Peyer's patch (tissue), 4 donors: ENCODE measurements at places on chromosomes 6 and 20. TPM values are rescaled to one million over a fixed set of nuclear protein-coding genes. Genes with fewer than 3 reads are reported as not detected.

HSF2 gene
- total RNA-seq, result 21.5 TPM

IL17F gene
- not detected for total RNA-seq

- H3K27ac ChIP-seq, result no peak overlapping the region
- H3K27me3 ChIP-seq, result no peaks in the 10 kb centered on the region
- no peak overlapping the region for H3K4me3 ChIP-seq
- DNase-seq, result no peak
- no peaks in the 10 kb centered on the region for H3K36me3 ChIP-seq
Observed at GRCh38 chr6:77038807-77039206, 424.5 kb downstream of the HTR1B start.

DNA sequence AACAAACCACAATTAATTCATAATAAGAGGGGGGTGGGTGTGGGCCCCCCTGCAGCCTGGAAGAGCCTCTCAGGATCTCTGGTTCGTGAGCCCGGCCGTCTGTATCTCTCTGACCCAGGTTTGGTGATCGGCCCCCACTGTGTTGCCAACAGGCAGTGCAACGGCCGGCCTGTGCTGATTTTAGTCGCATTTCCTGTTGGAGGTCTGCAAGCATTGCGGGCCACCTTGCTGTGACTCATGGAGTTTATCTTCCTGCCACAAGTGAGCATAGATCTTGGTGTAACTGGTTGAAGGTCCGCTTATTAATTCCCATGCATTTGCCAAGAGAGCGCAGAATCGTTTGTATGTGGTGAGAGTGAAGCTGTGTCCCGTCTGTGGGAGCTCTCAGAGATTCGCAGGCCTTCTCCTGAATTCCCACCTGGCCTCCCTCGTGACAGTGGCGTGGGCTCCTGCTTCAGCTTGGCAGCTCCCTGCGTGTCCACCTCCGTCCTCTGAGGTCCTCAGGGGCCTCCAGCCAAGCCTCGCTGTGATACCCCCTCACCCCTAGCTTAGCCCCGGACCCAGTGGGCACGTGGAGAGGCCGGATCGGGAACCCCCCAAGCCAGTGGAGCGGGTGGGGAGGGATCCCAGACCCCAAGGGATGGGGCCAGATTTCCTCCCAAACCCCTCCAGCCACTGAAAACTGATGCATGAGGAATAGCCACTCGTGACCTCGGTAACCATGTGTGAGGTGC lies 269.8 kb downstream of the CDH4 start:
- H3K4me3 ChIP-seq, result no peak overlapping the region
- no peaks in the 10 kb centered on the region for H3K4me1 ChIP-seq
- no peaks in the 10 kb centered on the region for H3K36me3 ChIP-seq
- no peak overlapping the region for H3K27ac ChIP-seq
- H3K27me3 ChIP-seq, result no peaks in the 10 kb centered on the region
- no peak for DNase-seq

DNA sequence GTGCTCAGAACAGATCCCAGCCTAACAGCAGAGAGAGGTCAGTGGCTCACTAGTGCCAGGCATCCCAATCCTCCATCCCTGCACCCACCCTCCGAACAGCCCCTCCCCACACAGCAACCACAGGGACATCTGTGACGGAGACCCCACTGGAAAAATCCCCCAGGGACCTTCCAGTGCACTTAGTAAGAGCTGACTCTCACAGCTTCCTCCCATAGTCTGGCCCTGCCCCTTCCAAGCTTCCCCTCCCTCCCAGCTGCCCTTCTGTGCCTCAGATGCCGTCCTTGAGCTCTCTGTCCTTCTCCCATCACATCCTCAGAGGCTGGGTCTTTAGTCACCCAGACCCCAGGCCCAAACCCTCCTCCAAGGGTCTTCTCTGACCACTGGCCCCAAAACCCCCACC lies 9.7 kb upstream of the THBS2 start:
- no peak overlapping the region for H3K4me3 ChIP-seq
- H3K36me3 ChIP-seq, result no peaks in the 10 kb centered on the region
- H3K27ac ChIP-seq, result no peak overlapping the region
- H3K4me1 ChIP-seq, result no peaks in the 10 kb centered on the region

DNA sequence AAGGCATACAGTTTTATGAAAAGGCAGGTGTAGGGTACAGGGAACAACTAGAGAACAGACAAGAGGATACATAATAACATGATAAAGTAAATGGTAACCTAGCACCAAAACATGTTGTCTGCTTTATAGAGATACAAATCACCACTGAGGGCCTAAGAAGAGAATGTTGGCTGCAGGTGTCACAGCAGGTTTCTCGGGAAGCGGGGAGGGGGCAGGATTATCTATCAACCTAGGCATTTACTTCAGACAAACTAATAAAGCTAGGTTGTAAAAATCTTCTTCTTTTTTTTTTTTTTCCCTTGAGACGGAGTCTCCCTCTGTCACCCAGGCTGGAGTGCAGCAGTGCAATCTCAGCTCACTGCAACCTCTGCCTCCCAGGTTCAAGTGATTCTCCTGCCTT lies 22.7 kb downstream of the PIM1 start:
- no peaks in the 10 kb centered on the region for H3K4me1 ChIP-seq
- no peaks in the 10 kb centered on the region for H3K36me3 ChIP-seq
- no peak overlapping the region for H3K27ac ChIP-seq
- H3K27me3 ChIP-seq, result no peaks in the 10 kb centered on the region
